ENCODE measurements at places on chromosomes 7 and 10.

DNA sequence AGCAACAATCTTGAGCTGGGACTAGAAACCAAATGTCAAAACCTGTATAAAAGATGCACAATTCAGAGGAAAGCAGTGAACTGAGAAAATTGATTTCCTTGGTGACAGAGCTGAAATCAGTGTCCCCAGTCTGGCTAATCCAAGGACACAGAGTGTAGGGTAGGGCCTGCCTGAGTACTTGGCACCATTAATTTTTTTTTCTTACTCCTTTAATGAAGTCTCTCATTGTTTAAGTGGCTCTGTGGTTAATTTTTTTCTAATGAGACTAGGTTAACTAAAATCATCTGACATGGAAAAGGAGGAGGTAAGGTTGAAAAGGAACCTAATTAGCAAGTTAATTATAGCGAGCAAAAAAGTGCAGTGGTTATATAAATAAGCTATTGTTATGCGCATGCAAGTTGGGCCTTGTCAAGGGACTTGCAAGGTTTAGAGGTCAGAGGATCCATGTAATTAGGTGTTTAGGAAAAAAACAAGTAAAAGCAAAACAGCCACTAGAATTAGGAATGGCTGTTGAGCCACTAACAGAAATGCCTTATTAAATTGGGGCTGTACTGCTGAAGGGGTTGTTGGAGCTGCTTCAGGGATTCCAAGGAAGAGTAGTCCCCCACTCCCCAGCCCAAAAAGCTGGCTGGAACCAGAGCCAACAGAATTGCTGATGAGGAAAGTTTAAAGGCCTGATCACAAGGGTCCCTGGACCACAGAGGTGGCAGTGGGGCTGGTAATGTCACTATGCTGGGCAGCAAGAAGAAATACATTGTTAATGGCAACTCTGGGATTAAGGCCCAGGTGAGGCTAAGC lies 58.9 kb upstream of the STRIP2 start:
- DNase-seq: no peak

DNA sequence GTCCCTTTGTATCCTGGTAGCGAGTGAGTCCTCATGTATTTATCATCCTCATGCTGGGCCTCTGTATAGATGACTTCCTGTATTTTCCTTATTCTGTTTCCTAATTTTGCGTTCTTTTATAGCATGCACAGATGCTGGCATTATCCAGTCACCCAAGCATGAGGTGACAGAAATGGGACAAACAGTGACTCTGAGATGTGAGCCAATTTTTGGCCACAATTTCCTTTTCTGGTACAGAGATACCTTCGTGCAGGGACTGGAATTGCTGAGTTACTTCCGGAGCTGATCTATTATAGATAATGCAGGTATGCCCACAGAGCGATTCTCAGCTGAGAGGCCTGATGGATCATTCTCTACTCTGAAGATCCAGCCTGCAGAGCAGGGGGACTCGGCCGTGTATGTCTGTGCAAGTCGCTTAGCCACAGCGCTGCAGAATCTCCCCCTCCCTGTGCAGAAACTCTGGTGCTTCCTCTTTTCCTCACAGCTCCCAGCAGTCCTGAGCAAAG lies 183.1 kb upstream of the PRSS58 start:
- no peak for DNase-seq

GRCh38 chr10:4217653-4218052 lies 432.6 kb upstream of the KLF6 start:
- DNase-seq: no peak

DNA sequence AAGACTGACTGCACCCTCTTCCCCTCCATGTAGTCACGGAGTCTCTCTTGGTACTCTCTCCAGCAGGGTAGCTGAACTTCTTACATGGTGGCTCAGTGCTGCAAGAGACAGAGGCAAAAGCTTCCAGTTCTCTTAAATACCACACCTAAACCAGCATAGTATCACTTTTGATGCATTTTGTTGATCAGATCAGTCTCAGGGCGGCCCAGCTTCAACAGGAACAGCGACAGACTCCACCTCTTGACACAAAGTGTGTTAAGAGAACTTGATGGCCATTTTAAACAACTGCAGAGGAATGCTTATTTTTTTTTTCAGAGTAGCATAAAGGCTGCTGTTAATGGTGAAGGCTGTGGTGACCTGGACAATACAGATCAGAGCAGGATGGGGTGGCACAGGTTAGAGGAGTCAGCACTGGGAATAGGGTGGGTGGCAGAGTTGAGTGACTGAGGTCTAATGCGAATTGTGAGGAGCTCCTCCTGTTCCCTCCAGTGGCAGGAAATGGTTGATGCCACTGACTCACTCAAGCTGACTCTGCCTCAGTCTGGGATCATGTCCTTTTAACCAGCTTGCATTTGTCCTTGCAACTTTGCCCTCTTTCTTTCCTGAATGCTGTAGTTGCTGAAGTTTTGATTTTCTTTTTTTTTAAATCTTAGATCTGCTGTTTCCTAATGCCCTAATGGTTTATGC lies 17.3 kb downstream of the MGAM start:
- no peak for DNase-seq

DNA sequence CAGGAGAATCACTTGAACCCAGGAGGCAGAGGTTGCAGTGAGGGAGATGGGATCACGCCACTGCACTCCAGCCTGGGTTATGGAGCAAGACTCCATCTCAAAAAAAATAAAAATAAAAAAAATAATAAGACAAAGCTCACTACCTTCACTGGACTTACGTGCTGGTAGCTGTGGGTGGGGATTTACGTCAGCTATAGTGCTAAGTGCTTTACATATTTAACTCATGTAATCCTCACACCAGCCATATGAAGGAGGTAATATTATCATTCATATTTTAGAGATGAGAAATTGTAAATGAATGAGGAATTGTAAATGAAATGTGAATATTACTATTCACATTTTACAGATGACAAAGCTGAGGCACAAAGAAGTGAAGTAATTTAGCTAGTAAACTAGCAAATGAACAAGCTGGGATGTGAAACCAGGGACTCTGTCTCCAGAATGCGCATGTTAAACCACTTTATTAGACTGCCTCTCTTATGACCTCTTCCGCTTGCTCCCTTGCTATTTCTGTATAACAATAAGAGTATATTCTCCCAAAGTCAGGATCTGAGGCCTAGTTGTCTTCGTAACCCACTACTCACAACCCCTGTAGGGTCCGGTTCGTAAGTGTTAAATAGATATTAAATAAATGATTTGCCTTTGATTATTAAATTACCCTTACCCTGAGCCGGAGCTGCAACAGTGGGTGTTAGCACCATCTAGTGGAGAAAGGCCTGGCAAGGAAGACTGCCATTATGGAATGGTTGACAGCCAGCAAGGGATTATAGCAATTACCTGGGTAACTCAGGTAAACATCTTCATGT lies 70.2 kb downstream of the HTR7 start:
- DNase-seq: peak; percentile 30

DNA sequence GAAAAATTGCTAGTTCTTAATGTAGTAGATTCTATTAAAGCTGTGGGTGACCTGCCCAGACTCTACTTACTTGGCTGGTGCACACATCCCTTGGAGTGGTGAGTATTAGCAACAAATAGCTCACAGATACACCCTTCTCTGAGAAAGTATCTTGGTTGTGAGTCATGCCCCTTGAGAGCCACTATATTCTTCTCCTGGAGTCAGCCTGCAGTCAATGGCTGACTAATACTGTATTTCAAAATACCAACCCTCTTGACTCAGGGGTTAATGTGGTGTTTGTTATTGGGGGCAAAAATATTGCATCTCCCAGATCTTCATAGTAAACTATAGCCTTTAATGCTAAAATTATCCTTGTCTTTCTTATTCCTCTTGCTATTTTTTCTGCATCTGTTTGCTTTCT lies 354.9 kb downstream of the BMPER start:
- DNase-seq: peak; percentile 96

- DNase-seq: no peak
Measured at GRCh38 chr7:8443576-8444467, 10.4 kb downstream of the NXPH1 start.

GRCh38 chr10:88028072-88028471 lies 164.6 kb downstream of the PTEN start:
- DNase-seq: no peak

GRCh38 chr7:28114056-28114455 lies 66.5 kb downstream of the JAZF1 start:
- DNase-seq: no peak

- no peak for DNase-seq
Measured at GRCh38 chr7:154911411-154911810, 91.5 kb downstream of the PAXIP1 start.

GRCh38 chr7:87060288-87060537 lies 759 bp upstream of the ELAPOR2 start:
- no peak for DNase-seq

DNA sequence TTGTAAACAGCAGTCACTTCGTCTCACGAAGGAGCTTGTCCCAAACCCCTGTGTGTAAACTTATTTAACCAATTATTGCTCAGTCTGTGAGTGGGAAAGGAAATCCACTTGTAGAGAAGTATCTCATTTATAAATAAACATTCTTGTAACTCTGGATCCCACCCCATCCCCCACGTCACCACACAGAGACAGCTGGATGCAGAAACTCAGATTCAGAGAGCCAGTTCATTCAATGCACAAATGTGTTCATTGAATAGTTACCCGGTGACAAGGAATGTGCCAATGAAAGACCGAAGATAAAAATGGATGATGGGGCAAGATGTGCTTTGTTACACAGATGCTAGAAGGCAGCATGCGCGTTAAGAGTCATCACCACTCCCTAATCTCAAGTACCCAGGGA lies 8.3 kb upstream of the OCM start:
- no peak for DNase-seq

GRCh38 chr7:137816696-137817320 lies 30.0 kb downstream of the DGKI start:
- peak; percentile 26 for DNase-seq

GRCh38 chr7:156064971-156065386 lies 252.7 kb upstream of the SHH start:
- peak; percentile 1 for DNase-seq

DNA sequence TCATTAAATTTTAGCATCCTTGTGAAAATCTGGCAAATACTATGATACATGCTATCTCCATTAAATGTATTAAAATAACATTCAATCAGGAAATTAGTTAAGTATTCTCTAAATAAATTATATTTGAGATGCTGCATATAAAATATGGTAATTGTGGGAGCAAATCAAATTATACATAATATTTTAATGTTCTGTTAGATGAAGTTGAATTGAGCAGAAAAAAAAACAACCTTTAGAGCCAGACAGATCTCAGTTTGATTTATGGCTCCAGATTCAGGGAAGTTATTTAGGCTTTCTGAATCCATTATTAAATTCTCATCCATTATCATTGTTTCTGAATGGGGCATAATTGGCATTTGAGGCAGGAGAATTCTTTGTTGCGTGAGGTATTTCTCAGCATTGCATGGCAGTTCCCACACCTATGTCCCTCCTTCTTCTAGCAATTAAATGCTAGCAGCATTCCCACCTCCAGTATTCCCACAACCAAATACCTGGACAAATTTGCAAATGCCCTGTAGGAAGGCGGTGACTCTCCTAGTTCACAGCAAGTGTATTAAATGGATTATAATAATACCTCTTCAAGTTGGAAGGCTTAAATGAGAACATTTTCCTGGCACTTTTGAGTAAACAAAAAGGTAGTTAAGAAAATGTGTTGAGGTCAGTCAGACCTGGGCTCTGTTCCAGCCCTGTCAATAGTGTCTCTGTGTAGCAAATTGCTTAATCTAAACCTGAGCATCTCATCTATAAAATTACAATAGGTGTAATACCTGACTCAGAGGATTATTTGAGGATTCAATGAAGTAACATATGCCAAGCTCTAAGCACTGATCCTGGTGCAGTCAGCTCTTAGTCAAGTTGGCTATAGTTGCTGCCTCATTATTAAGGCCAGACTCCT lies 108.9 kb downstream of the RNLS start:
- no peak for DNase-seq

- no peak for DNase-seq
Measured at GRCh38 chr10:67262675-67263074, 336.8 kb downstream of the LRRTM3 start.

- DNase-seq: no peak
Measured at GRCh38 chr7:37577412-37577811, 106.2 kb upstream of the GPR141 start.

Data from HFFc6 (cell line).